ENCODE measurements at places on chromosomes 1 and 21.

- DNase-seq = no peak
Measured at GRCh38 chr21:22536509-22536908, 1538.3 kb downstream of the NCAM2 start.

DNA sequence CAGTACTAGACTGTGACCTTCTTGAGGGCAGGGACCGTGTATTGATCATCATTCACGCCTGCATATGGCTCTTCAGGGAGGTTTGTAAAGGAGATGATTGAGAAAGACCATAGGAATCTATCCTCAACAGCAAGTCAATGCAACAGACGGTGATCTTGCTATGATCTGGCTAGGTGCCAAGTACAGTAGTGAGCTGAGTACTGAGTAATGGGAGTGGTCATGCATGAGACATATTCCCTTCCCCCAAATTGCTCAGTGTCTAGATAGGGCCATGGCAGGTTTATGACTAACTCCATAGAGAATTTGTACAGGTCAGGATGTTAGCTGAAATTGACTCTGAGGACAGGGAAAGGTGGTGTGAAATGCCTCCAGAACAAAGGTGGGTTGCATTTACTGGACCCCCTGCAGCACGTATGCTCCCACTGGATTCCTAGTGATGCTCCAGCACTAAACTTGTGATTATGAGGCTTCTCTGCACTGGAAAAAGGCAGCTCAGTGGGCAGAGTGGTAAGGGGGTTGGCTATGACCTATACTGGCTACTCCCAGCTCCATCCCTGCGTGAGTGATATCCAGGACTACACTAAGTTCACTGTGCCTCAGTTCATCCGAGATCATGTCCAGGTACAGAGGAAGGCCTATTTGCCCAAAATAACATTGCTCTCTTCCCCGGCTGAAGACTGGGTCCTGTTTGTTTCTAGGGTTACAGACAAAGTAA lies 37.2 kb downstream of the KCNJ6 start:
- no peak for DNase-seq

DNA sequence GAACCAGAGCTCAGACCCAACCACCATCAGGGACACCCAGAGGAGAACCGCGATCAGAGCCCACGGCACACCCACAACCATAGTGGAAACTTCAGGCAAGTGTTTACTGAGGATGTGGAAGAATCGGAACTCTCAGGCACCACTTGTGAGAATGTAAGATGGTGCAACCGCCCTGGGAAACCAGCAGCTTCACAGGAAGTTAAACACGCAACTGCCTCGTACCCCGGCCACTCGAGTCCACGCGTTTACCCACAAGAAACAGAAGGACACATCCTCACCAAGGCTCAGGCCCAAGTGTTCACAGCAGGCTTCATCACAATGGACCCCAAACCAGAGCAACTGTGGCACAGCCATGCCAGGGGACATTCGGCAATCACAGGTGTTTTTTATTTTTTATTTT lies 51.4 kb upstream of the COL6A2 start:
- DNase-seq = no peak

DNA sequence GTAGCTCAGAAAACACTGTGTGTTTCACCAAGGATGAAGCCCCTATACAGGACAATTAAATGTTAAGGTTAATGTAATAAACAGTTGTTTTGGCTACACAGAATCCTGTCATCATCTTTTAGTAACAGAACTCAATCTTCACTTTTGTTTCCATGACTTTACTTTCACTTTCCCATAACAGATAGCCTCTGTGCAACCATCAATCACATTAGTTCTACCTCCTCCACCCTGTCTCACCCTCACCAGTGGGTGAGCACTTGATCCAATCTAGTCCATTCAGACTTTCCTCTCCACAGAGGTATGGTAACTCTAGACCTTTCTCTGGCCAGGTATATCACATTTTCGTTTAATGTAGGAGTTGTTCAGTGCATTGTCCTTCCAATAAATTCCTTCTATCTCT lies 1018.5 kb downstream of the ADGRL2 start:
- no peak for DNase-seq

- no peak for DNase-seq
Measured at GRCh38 chr1:76225526-76225925, 151.0 kb downstream of the ST6GALNAC3 start.

DNA sequence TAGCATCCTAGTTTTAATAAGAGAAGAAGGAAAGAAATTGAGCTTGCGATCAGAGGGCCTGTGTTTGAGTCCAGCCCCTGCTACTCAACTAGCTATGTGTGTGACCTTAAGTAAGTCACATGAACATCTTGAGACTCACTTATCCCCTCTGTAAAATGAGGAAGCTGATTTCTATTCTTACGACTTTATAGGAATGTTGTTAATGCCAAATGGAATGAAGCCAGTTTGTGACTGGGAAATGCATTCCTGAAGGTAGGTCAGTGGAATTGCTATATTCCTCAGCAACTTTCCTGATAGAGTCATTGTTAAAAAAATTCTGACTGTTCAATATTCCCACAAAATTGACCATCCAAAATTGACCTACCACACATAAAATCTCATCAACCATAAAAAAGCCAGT lies 14.9 kb downstream of the FASLG start:
- no peak for DNase-seq

GRCh38 chr1:35692317-35692716 lies 26.4 kb downstream of the C1orf216 start:
- DNase-seq = no peak

DNA sequence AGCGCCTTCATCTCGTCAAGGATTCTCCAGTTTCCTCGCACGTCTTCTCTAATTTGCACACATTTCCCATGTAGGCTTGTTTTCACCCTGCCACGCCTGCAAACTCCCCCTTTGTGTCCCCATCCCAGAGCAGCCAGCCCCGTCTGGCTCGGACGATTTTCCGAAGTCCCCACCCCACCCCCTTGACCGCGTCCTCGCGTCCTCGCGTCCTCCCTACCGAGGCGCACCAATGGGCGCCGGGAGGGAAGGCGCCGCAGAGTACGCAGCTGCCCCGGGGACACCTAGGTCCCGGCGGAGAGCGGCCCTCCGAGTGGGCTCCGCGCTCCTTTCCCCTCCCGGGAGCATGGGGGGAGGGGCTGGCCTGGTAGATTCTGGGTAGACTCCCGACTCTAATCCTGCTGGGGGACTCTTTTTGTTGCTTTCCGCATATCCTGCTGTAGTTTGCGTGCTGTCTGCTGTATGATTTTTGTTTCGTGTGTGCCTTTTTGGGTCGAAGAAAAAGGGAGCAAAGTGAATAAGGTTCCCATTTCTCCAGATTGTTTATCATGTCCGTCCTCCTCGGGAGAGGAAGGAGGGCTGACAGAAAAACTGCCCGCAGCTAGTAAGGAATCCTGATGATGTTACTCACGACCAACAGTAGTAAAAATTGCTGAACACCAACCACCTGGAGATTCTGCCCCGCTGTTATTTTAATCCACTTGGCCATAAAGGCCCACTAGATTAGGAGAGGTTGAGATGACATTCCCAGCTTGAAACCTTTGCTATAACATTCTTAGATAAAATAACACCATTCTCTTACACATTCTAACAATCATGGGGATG lies 1.5 kb downstream of the CACHD1 start:
- peak; percentile 35 for DNase-seq

- peak; percentile 38 for DNase-seq
Measured at GRCh38 chr1:8818325-8818775, 910 bp upstream of the RERE start.

GRCh38 chr1:29674627-29675326 lies 438.5 kb downstream of the PTPRU start:
- DNase-seq = no peak

GRCh38 chr1:29625084-29625420 lies 388.7 kb downstream of the PTPRU start:
- no peak for DNase-seq

- DNase-seq = no peak
Measured at GRCh38 chr1:239744851-239745250, 346.8 kb upstream of the FMN2 start.

GRCh38 chr1:51321924-51322280 lies 8.5 kb downstream of the TTC39A start:
- no peak for DNase-seq

GRCh38 chr1:11138952-11139351 lies 39.3 kb upstream of the EXOSC10 start:
- no peak for DNase-seq

- DNase-seq = no peak
Measured at GRCh38 chr1:23083714-23084480, 64.6 kb downstream of the KDM1A start.

DNA sequence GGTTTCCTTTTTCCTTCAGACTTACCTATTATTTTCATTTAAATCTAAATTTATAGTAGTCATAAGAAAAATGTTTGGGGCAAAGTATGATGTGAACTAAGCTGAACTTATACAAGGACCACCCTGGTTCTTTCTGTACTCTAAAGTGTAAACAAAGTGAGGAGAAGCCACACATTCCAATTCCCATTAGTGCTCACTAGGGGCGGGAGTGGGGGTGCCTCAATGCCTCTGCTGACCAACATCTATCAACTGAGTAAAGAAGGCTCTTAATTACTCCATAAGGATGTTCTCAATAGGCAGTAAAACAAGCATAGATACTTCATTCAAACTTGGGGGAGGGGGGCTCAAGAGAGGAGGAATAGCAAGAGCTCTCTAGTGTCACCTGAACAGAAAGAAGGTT lies 151.7 kb downstream of the CDC42BPA start:
- no peak for DNase-seq

DNA sequence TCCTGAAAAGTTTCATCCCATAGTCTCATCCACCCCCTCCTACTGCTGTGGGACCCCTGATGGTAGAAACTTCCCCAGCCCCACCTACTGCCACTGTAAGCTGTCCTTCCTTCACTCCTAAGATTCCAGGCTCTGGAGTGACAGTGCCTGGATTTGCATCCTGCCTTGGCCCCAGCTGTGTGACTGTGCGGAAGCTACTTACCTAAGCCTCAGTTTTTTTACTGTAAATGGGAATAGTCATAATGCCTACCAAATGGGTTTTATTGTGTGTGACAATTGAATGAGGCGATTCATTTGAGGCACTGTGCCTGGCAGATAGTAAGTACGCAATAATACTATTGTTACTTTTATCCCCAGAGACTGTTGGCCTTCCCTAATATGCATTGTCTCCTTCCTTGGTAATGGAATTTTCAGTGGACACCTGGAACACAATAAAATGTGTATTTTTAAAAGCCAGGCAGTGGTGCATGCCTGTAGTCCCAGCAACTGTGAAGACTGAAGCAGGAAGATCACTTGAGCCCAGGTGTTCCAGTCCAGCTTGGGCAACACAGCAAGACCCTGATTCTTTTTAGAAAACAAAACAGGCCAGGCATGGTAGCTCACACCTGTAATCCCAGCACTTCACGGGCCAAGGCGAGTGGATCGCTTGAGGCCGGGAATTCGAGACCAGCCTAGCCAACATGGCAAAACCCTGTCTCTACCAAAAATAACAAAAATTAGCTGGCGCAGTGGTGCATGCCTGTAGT lies 55.0 kb upstream of the ZNF326 start:
- DNase-seq = no peak

GRCh38 chr1:209777587-209777986 lies 6.8 kb downstream of the C1orf74 start:
- no peak for DNase-seq

- no peak for DNase-seq
Measured at GRCh38 chr1:192003295-192004077, 154.8 kb upstream of the RGS18 start.

DNA sequence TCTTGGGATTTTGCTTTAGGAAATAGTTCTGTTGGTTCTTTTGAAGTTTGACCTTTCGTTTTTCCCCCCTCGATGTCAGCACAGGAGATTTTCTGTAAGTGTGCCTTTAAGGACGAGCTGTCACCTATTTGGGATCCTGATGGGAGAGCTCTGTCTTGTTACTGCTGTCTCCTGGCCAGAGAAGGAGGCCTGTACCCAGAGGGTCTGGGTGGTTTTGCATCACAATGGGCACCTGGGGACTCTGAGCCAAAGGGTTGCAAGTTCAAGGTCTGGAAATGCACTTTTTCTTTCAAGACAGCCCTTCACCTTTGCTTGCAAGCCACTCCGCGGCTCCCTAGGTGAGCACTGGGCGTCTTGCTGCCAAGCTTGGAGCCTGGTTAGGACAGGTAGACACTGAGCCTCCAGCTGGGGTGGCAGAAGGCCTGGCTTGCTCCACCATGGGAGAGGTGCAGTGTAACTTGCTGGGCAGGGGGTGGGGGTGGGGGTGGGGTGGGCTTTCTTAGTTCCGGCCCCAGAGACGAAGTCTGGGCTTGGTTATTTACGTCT lies 2.9 kb downstream of the AJAP1 start:
- DNase-seq = no peak

DNA sequence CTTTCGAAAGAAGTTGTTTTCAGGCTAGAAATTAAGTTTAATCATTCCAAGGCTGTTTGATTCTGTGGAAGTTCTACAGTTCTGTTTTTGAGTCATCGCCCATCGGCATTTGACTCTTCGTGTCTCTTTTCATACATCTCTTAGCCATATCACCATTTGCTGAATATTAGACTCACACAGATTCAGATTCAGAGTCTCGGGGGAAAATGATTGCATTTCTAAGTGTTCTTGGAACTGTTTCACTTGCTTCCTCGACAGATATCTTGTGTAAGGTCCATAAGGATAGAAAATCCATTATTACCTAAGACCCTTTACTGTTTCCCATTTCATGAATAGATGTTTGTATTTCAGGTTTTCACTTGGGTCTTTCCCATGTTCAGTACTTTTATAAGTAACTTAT lies 237.0 kb upstream of the SGIP1 start:
- no peak for DNase-seq
